Germinal center (tissue), 1 donor: ENCODE measurements at places on chromosomes 16 and 17.

DNA sequence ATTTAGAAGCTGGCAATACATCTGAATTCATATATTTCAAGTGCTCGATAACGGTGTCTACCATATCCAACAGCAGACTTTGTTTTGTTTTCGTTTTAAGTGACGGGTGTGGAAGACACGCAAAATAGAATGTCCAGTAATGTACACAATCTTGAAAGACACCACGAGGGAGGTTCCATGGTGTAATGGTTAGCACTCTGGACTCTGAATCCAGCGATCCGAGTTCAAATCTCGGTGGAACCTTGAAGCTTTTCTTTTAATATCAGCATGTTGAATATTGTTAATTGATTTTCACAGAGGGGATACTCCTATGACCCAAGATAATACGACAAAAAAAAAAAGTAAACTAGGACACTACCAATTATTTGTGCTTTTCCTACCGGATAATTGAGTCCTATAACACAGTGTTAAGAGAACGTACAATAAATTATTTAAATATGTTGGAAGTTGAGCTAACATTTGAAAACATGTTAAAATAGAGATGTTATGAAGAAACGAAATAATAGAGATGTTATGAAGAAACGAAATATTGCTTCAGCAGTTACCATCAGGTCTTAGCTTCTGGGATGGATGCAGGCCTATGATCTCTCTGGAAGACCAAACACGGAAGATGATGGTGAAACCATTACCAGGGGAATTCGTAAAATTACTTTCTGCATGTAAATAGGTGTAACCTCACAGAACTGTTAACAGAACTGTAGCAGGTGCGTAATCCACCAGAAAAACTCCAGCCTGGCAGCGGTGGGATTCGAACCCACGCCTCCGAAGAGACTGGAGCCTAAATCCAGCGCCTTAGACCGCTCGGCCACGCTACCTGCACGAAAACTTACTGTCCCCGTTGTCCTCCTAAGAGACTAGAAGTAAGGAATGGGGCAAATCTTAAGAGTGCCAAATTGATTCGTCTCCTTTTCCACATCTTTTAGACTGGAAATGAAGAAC is 1.5 kb upstream of the ALOXE3 start:
- DNase-seq, result no peak

DNA sequence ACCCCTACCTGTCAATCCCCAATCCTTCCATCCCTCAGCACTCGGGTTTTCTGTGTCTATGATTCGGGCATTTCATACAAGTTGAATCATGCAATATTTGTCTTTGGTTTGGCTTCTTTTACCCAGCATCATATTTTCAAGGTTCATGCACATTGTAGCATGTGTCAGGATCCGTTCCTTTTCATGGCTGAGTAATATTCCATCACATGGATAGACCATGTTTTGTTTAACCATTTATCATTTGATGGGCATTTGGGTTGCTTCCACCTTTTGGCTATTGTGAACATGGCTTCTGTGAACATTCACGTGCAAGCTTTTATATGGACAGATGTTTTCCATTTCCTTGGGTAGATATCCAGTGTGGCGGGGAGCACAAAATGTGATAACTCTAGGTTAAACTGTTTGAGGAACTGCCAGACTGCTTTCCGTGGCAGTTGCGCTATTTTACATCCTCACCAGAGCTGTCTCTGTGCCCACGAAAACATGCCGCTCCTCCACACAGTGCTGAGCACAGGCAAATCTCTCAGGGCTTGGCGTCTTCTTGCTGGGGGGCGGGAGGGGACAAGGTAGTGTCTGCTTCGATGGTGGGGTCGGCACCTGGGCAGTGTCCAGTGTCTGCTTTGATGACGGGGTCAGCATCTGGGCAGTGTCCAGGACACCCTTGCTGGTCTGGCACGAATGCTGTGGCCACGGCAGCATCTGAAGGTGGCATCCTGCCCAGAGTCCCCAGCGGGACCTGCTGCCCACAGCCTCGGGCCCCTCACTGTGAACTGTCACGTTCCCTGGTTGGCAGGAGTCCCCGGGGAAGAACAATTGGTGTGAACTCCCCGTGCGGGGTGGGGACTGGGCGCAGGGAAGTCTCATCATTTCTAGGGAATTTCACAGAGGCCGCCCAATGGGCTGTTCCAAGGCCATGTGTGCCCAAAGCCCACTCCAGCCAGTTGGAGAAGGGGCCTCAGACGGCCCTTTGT is 32.4 kb upstream of the JPH3 start:
- no peak for DNase-seq

GRCh38 chr17:3030096-3030495 is 33.3 kb downstream of the OR1D5 start:
- no peak for DNase-seq

DNA sequence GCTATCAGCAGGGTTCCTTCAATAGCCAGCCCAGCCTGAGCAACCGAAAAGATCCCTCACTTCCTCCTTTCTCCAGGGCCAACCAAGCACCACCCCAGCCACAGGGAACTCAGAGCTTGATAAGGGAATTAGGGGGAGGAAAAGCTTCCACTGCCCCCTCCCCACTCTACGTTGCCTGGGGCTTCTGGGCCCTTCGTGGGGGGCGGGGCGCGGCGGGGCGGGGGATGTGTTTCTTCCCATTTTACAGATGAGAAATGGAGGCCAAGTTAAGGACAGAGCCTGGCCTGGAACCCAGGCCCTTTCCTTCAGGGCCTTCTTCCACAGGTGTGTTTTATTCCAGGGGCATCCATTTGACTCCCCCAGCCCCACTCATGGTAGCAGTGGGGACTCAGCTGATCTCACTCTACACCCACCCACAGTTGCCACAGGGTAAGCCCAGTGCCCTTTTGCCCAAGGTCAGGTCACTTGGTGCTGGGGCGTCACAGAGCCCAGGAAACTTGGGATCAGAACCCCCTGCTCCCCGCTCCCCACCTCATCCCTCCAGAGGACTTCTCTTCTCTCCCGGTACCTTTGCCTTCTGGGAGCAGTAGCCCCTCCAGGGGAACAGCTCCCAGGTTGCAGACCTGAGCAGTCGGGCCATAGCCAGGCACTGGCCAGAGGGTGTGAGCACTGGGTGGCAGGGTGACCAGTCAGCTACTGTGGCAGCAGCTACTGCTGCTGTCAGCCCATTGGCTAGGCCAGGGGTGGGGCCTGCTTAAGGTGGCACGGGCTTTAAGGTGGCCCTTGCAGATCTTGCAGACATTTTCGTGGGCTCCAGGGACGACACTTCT is at the start of gene LDHD:
TSS of gene LDHD (minus strand) at position 700 of the 830 bp plus-strand sequence. CDS start at position 640, 60 bp downstream.
- DNase-seq, result peak; percentile 3

GRCh38 chr16:23950291-23950894 is 114.6 kb downstream of the PRKCB start:
- no peak for DNase-seq

DNA sequence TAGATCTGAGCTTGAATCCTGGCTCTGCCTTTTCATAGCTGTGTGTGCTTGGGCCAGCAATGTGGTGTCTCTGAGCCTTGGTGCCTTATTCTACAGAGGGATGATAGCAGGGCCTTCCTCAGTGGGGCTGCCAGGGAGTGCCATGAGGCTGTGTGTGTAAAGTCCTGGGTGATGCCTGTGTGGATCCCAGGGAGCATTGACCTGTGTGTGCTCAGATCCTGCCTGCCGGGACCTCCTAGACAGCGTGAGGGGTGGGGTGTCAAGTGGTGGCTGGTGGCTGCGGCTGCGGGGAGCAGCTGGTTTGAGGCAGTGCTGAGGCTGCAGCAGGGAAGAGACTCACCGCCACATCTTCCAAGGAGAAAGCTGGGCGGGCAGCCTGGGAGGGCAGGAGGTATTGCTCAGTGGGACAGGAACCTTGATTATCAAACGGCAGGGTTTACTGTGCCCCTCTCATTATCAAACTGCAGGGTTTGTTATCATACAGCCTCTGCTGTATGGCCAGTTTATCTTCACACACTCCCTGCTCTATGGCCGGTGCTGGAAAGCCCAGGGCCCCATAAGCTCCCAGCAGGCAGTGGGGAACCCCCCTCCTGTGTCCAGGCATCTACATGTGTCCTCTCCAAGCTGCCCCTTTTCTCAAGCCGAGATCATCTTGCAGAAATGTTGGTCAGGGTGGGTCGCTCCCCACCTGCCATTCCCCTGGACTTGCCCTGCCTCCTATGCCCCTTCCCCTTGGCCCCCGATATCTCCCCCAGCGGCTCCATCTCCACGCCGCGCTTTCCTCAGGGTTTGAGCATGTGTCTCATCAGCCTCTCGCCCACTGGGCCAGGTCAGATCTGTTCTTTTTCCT is 3.1 kb upstream of the ADCY7 start:
- DNase-seq, result no peak

GRCh38 chr17:50326831-50327364 is 19.0 kb upstream of the XYLT2 start:
- DNase-seq, result no peak
